Activated CD4-positive, alpha-beta T cell treated with anti-CD3 and anti-CD28 coated beads, Interleukin-2, amount 50 U/mL, for 24 hours (primary cell): ENCODE measurements at places on chromosomes 3 and 15.

GRCh38 chr3:63931290-63931689, 19.1 kb upstream of the SCAANT1 start:
- no peak for DNase-seq

GRCh38 chr3:100775669-100776068, 66.4 kb downstream of the TFG start:
- DNase-seq, result no peak

GRCh38 chr15:31523655-31524049, 197.0 kb downstream of the KLF13 start:
- DNase-seq, result no peak

DNA sequence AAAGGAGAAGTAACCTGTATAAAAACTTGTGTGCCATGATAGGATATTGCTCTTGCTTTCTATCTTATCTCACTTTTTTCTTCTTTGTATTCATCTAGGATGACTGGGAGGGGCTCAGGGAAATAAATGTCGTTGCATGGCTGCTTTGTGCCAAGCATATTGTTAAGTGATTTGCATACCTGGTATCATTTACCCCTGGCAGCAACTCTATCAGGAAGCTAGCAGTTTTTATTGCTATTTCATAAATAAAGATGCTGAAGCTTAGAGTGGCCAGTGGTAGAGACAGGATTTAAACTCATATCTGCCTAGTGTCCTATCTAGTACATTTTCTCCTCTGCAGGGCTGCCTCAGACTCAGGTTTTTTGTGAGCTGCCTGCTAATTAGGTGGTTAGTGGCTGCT, 253.3 kb downstream of the PTPRG start:
- DNase-seq, result no peak

DNA sequence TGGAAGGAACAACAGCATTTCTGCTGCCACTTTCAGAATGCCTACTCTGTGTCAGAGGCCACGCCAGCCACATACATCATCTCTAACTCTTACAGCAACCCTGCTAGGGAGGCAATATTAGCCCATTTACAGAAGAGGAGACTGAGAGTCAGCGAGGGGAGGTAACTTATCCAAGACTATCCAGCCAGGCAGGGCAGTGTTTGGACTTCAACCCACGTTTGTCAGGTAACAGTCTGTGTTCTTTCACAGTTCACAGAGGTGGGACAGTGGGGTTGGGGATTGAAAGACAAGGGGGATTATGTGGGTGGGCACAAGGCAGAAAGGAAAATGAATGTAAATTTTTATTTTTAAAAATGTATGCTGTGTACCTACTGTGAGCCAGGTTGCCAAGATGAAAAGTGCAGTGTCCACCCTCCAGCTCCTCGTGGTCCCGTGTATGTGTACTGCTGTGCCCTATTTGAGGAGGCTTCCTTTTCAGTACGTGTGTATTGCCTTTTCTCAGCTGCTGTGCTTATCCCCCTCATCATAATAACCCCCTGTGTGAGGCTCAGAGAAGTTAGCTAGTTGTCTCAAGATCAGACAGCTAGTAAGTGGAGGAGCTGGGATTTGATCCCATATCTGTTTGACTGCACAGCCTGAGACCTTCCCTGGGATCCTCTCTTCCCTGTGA, 16.5 kb upstream of the ATP2B2 start:
- no peak for DNase-seq

- DNase-seq, result no peak
Measured at GRCh38 chr3:189947948-189948723, 172.6 kb downstream of the P3H2 start.

GRCh38 chr3:78832785-78833204, 935.0 kb downstream of the ROBO1 start:
- DNase-seq, result no peak

GRCh38 chr15:95987886-95988573, 342.5 kb upstream of the NR2F2 start:
- DNase-seq, result no peak
